ENCODE measurements at places on chromosomes 12 and 14.

DNA sequence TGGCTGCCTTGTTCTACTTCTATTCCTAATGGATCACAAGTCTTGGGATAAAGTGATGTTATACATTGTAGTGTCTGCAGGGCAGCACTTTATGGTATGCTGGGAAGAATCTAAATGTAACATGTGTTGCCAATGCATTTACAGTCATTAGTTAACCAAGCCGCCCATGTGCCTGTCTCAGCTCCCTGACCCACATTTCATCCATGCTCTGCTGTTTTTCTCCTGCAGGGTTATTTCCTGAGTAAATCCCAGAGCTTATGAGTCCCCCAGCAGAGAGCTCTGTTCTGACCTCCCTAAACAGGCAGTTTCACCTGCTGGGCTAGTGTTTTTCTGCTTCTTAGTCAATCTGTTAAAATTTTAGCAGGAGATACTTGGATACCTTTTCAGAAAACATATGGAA is 4.4 kb upstream of the TMTC2 start:
- no peak for DNase-seq

GRCh38 chr12:131642101-131642540 is 68.8 kb upstream of the SFSWAP start:
- no peak for DNase-seq

GRCh38 chr12:51922762-51923505 is 15.6 kb downstream of the ACVRL1 start:
- DNase-seq = no peak

DNA sequence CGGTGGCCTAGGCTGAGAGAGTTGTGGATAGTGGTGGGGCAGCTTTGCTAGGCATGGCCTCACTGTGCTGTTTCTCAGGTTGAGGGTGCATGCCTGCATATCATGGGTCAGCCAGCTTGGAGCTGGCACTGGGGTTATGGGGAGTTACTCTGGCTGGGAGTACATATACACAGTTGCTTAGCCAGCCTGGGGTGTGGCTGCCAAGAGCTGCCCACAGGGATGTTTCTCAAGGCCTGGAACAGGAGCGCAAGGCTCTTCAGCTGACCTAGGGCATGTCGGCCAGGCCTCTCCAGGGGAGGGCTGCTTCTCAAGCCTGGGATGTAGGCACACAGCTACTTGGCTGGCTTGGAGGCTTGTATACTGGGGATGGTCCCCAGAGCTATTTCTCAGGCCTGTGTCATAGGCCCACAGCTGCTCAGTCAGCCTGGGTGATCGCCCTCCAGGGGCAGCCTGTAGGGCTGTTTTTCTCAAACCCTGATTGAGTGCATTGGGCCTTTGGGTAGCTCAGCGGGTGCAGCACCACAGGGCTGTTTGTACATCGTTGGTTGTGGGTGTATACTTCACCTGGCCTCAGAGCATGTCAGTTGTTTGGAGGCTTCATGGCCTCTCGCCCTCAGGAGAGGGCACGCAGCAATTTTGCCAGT is 114.9 kb downstream of the METTL25 start:
- no peak for DNase-seq

DNA sequence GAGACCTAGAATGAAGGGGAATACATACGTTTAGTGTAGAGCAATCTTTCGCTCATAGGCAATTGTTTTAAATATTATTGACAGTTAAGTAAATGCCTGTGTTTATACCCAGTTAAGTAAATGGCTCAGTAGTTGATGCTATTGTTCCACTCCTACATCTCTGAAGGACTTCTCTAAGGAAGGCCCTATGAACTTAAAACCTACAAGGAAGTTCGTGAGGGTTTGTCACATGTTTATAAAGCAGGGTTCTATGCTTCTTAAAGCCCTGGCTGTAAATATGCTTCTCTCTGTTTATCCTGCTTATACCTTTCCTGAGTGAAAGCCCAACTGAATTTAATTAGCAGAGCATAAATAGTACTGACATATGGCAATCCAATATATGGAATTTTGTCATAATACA is 282.1 kb upstream of the NPAS3 start:
- DNase-seq = no peak

DNA sequence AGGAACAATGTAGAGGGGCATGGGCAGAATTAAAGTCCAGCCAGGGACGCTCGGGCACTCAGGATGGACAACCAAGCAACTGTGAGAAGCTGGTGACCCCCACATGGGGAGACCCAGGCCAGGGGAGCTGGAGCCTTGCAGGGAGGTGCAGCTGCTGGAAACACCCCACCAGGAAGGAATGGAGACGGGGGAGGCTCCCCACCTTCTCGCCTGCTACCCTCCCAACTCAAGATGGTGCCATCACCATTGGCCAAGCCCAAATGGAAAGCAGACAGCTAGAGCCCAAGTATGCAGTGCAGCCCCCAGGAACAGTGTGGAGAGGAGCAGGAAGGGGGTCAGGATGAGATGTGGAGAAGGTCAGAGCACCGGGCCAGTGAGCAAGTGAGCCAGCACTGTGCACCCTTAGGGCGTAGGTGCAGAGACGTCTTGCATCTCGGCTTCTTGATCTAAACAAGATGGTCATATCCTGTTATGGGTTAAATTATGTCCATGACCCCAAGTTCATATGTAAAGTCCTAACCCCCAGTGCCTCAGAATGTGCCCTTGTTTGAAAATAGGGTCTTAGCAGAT is 159.5 kb downstream of the RIMBP2 start:
- no peak for DNase-seq

DNA sequence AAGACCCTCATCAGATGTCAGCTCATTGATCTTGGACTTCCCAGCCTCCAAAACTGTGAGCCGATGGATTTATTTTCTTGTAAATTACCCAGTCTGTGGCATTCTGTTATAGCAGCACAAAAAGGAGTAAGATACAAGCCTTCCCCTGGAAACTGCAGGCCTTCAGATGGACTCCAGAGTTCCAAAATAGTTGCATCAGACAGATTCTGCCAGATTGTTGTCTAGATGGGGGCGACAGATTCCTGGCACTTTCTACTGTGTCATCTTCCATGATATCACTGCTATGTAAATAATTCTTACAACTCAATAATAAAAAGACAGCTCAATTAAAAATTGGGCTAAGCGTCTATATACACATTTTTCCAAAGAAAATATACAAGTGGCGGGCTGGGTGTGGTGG is 17.2 kb upstream of the MARK3 start:
- DNase-seq = no peak

DNA sequence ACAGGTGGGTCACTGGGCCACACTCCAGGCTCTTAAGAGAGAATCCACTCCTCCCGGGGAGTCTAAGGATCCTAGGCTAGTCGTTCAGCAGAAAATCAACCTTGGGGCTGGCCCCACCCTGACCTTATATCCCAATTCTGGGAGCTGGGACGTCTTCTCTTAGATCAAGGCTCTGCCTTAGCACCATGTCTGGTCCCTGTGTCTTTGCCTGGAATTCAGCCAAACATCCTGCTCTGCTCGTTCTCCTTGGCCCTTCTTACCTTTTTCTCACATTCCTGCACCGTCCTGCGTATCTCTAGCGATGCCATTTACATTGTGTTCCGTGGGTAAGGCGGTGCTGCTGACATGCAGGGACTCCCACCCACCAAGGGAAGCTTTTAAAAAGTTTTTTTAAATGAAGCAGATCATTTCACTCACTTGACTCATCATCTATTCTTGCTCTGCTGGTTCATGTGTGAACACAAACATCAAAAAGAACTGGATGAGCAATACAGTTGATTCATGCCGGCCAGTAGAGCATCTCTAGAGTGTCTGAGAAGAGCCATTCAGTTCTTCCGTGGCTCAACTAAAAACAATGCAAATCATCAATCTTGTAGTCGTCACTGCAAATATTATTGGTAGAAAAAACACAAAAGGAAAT is 50.2 kb downstream of the KCNK13 start:
- DNase-seq = no peak

All from stimulated activated CD8-positive, alpha-beta memory T cell treated with anti-CD3 and anti-CD28 coated beads, Interleukin-4, amount 100 ng/mL, for 4 hours (primary cell).